Suppressor macrophage (primary cell): ENCODE measurements at places on chromosomes 2 and 18.

- no peak for DNase-seq
Measured at GRCh38 chr18:35968278-35968880, 4.1 kb upstream of the RMP24 start.

DNA sequence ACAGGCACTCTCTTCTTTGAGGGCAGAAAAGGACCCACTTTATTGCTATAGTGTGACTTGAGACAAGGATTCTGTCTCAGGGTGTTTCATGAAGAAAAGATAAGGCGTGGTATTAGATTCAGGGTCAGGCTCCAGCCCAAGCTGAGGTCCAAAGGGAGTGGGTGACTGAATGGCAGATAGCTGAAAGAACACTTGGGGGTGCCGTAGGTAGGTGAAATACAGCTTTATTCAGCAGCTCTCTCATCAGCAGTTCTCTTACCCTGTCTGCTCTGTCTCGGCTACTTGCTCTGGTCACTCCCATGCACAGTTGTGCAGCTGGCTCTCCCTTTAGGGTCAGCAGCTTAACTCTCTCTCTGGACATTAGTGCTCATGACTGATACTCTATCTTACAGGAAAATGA, 379.9 kb downstream of the LPIN1 start:
- DNase-seq: no peak

GRCh38 chr18:10270151-10270571, 184.3 kb upstream of the APCDD1 start:
- DNase-seq: no peak

DNA sequence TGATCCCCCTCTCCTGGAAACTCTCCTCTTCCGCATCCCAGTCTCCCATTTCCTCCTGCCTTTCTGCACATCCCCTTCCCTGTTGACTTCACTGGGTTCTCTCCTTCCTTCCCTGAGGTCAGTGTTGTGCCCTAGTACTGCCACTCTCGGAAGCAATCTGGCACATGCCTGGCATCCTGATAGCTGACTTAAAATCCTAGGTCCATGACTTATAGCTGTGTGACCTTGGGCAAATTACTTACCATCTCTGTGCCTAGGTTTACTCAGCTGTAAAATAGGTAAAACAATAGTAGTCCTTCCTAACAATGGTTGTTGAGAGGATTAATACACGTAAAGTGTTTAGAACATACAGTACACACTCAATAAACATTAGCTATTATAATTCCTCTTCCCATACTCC, 9.3 kb downstream of the EVA1A start:
- DNase-seq: no peak

GRCh38 chr2:179664972-179665812, 196.2 kb downstream of the ZNF385B start:
- DNase-seq: no peak

GRCh38 chr2:216083464-216084281, 2.0 kb downstream of the TMEM169 start:
- DNase-seq: no peak

- DNase-seq: no peak
Measured at GRCh38 chr2:217661378-217661777, 341.4 kb downstream of the TNS1 start.

DNA sequence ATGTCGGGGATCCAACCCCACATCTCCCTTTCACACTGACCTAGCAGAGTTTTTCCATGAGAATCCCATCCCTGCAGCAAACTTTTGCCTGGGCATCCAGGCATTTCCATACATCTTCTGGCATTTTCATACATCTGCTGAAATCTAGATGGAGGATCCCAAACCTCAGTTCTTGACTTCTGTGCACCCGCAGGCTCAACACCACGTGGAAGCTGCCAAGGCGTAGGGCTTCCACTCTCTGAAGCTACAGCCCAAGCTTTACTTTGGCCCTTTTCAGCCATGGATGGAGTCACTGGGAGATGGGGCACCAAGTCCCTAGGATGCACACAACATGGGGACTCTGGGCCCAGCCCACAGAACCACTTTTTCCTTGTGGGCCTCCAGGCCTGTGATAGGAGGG, 32.2 kb upstream of the TEX51 start:
- DNase-seq: no peak

GRCh38 chr2:61660511-61661388, 122.6 kb upstream of the XPO1 start:
- DNase-seq: no peak

- DNase-seq: peak; percentile 38
Measured at GRCh38 chr2:143152637-143153036, 23.4 kb downstream of the ARHGAP15 start.

DNA sequence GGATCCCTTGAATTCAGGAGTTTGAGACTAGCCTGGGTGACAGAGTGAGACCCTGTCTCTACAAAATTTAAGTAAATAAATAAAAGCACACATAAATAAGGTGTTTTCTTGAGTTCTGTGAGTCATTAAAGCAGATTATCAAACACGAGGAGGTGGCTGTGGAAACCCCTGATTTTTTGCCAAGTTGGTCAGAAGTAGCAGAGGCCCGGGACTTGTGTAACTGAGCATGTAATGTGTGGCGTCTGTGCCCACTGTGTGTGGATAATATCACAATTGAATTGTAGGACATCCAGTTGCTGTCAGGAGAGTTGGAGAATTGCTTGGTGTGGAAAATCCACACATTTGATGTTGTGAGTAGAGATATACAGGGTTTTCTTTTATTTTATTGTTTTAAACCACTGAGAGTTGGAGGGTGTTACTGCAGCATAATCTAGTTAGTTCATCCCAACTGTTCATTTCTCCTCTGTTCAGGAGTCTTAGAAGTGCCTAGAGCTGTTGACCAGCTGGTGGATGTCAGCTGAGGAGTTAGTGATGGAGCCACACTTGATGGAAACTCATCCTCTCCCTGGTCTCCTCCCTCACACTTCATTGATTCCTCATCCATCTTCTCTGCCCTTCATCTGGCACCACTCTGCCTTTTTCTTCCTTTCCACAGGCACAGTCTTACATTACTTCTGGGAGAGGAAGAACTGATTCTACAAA, 45.9 kb upstream of the RHOB start:
- no peak for DNase-seq

GRCh38 chr18:8959551-8960135, 142.9 kb upstream of the NDUFV2 start:
- no peak for DNase-seq

DNA sequence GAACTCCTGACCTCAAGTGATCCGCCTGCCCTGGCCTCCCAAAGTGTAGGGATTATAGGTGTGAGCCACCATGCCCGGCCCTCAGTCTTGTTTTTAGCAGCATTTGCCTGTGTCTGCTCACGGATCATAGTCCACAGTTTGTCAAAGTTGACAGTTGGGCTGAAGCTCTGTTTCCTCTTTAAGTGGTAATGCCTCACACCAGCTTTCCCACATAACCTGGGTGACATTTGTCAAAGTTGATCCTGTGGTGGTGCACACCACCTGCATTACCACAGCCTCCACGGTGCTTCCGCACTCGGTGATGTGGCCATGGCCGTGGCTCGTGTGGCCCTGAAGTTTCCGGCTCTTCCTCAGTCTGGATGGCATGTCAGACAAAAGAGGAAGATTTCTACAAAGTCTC, 27.1 kb downstream of the RAB31 start:
- DNase-seq: no peak

- peak; percentile 80 for DNase-seq
Measured at GRCh38 chr2:231714639-231715498, 6.5 kb downstream of the PTMA start.

- no peak for DNase-seq
Measured at GRCh38 chr2:48694149-48694548, 61.4 kb downstream of the LHCGR start.

DNA sequence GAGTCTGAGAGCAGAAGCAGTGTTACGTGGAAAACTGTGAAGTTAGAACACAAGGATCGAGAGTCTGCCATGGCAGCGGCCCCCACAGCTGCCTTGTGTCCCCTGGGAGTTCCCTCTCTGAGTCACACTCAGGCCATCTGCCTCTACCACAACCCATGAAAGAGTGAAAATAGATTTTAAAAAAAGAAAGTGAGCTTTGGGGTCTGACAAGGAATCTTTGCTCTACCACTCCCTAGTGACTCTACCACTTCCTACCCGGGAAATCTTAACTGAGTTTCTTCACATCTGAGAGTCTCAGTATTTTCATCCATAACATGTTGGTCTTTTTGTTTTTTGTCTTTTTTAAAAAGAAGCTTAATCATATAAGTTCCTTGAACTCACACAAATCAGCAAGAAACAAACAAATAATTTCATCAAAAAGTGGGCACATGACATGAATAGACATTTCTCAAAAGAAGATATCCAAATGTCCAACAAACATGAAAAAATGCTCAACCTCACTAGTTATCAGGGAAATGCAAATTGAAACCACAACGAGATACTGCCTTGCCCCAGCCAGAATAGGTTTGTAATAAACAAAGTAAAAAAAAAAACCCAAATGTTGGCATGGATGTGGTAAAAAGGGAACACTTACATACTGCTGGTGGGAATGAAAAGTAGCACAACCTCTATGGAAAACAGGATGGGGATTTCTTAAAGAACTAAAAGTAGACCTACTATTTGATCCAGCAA, 2.4 kb upstream of the MSGN1 start:
- peak; percentile 69 for DNase-seq

- DNase-seq: no peak
Measured at GRCh38 chr18:45464619-45465018, 150.7 kb upstream of the SLC14A2 start.

DNA sequence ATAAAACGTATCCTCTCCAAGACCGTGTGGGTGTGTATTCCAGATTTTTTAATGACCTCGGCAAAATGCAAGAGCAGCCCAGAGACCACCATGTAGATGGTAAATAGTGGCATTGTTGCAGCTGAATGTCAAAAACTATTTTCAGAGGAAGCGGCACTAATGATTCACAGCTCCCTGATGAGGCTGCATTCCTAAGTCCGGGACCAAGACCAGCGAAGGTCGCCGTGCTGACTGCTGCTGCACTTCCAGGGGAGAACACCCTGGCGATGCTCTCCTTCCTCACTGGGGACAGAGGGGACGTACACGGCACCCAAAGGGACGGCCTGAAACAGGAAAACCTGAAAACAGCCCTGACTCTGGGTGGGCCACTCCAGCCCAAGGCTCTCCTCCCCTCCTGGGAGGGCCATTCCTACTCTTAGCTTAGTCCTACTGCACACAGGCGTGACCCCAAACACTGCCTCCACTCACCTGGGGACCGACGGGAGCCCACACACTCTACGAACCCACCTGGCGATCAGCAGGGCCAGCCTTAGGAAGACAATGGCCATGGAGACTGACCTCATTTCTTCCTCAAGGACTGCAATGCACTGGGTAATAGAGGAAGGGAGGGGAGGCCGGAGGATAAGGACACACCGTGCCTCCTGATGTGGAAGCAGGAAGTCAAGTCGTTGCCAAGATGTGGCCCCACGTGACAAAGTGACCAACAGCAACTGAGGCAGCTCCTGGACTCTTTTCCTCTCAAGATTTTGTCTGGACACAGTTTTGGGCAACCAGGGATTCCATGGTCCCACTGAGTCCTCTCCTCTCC, 82.8 kb downstream of the ZNF516 start:
- DNase-seq: no peak
